ENCODE measurements at places on chromosomes 13 and 19.

GRCh38 chr19:11324748-11325389 lies 14.6 kb downstream of the RAB3D start:
- DNase-seq: no peak
- peak overlapping the region; percentile 80 for H3K4me3 ChIP-seq
- H3K27me3 ChIP-seq: no peaks in the 10 kb centered on the region
- peak overlapping the region; percentile 97 for H3K27ac ChIP-seq
- H3K36me3 ChIP-seq: no peaks in the 10 kb centered on the region

- peak overlapping the region; percentile 52 for H3K4me3 ChIP-seq
- no peaks in the 10 kb centered on the region for H3K36me3 ChIP-seq
- H3K27me3 ChIP-seq: no peaks in the 10 kb centered on the region
- peaks cover 30% of the 10 kb centered on the region for H3K4me1 ChIP-seq
- H3K27ac ChIP-seq: no peak overlapping the region
- no peak for DNase-seq
Measured at GRCh38 chr19:8392017-8392591, 1.9 kb downstream of the RAB11B start.

GRCh38 chr13:70391678-70392077 lies 283.4 kb upstream of the KLHL1 start:
- no peak overlapping the region for H3K4me3 ChIP-seq
- H3K4me1 ChIP-seq: no peaks in the 10 kb centered on the region
- H3K27ac ChIP-seq: no peak overlapping the region
- H3K27me3 ChIP-seq: no peaks in the 10 kb centered on the region

GRCh38 chr13:24497742-24498141 lies 14.8 kb downstream of the PARP4 start:
- no peak overlapping the region for H3K4me3 ChIP-seq
- H3K36me3 ChIP-seq: peaks cover 26% of the 10 kb centered on the region

GRCh38 chr19:53945441-53945840 lies 17.3 kb upstream of the CACNG8 start:
- H3K36me3 ChIP-seq: no peaks in the 10 kb centered on the region
- no peak for DNase-seq
- no peak overlapping the region for H3K4me3 ChIP-seq
- H3K27ac ChIP-seq: no peak overlapping the region
- H3K4me1 ChIP-seq: peaks cover 8% of the 10 kb centered on the region

- H3K27ac ChIP-seq: peak overlapping the region; percentile 56
- H3K4me1 ChIP-seq: peaks cover 19% of the 10 kb centered on the region
- no peaks in the 10 kb centered on the region for H3K36me3 ChIP-seq
- no peak overlapping the region for H3K4me3 ChIP-seq
- DNase-seq: peak; percentile 83
- no peaks in the 10 kb centered on the region for H3K27me3 ChIP-seq
Measured at GRCh38 chr13:42969565-42970172, 22.4 kb downstream of the EPSTI1 start.

DNA sequence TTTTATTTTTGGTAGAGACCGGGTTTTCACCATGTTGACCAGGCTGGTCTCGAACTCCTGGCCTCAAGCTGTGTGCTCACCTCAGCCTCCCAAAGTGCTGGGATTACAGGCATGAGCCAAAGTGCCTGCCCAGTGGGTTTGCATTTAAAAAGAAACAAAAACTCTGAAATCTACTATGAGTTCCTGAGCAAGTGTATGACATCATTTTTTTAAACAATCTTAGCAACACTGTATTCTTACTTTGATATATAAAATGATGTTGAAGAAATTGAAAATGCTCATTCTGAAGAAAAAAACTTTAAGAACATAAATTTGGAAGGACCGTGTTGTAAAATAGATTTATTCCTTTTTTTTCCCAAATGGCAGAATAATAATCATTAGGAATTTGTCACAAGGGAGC lies 1199.7 kb downstream of the DIAPH3 start:
- H3K27ac ChIP-seq: no peak overlapping the region
- no peaks in the 10 kb centered on the region for H3K36me3 ChIP-seq
- no peak for DNase-seq
- no peaks in the 10 kb centered on the region for H3K27me3 ChIP-seq
- H3K4me1 ChIP-seq: no peaks in the 10 kb centered on the region

DNA sequence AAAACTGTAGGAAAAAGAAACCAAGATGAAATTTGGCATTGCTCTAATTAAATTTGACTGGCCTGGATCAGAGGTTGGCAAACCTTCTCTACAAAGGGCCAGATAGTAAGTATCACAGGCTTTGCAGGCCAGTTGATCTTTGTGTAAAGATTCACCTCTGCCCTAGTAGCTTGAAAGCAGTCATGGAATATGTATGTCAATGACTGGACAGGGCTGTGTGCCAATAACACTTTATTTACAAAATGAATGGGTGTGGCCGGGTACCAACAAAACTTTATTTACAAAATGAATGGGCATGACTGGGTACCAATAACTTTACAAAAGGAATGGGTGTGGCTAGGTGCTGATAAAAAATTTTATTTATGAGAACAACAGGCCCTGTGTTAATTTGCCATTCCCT lies 20.0 kb downstream of the SIN3B start:
- peaks cover 8% of the 10 kb centered on the region for H3K36me3 ChIP-seq
- no peaks in the 10 kb centered on the region for H3K4me1 ChIP-seq
- no peaks in the 10 kb centered on the region for H3K27me3 ChIP-seq
- H3K27ac ChIP-seq: no peak overlapping the region
- no peak for DNase-seq

- H3K27ac ChIP-seq: no peak overlapping the region
- DNase-seq: no peak
- H3K36me3 ChIP-seq: no peaks in the 10 kb centered on the region
- no peak overlapping the region for H3K4me3 ChIP-seq
- H3K27me3 ChIP-seq: peaks cover 10% of the 10 kb centered on the region
Measured at GRCh38 chr19:5302396-5302795, 38.2 kb downstream of the PTPRS start.

- H3K4me1 ChIP-seq: peaks cover 38% of the 10 kb centered on the region
- no peak for DNase-seq
- H3K36me3 ChIP-seq: peaks cover 22% of the 10 kb centered on the region
Measured at GRCh38 chr19:40785526-40785925, 7.5 kb downstream of the RAB4B start.

DNA sequence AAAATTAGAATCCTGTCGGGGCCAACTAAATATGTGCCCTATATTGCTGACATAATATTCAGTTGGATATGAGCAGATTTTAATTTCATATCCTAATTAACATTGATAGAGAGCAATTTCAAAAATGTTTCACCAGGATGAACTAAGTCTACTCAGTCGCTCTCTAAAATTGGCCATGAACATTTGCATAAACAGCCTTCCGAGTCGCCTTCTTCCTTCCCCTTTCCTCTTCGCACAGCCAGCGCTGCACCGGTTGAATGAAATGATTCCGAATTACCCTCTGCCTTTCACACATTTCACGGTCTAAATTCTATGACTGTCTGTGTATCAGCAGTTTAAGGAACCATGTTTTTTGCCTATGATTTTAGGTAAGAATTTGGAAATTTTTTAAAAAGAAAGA lies 413.7 kb downstream of the LIG4 start:
- no peaks in the 10 kb centered on the region for H3K36me3 ChIP-seq
- H3K27ac ChIP-seq: no peak overlapping the region
- no peak for DNase-seq
- no peaks in the 10 kb centered on the region for H3K27me3 ChIP-seq

- no peak for DNase-seq
- H3K36me3 ChIP-seq: no peaks in the 10 kb centered on the region
- peaks cover 7% of the 10 kb centered on the region for H3K27me3 ChIP-seq
- H3K4me3 ChIP-seq: no peak overlapping the region
- peaks cover 7% of the 10 kb centered on the region for H3K4me1 ChIP-seq
Measured at GRCh38 chr13:39959497-39960144, 304.2 kb downstream of the COG6 start.

DNA sequence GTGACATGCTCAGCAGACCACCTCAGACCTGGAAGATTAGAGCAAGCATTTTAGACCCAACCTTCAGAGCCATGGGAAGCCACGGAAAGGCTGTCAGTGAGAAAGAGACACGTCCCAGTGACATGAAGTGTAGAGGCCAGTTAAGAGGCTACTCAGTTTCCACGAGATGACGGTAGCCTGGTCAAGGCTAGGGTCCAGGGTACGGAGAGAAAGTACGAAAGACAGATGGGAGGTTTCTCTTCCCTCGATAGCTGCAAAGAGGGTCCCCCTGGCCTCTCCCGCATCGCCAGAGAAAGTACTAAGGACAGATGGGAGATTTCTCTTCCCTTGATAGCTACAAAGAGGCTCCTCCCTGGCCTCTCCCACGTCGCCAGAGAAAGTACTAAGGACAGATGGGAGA lies 8.6 kb downstream of the ZSCAN5A start:
- H3K4me1 ChIP-seq: peaks cover 22% of the 10 kb centered on the region
- H3K36me3 ChIP-seq: peaks cover 6% of the 10 kb centered on the region
- H3K27ac ChIP-seq: no peak overlapping the region
- no peak overlapping the region for H3K4me3 ChIP-seq

DNA sequence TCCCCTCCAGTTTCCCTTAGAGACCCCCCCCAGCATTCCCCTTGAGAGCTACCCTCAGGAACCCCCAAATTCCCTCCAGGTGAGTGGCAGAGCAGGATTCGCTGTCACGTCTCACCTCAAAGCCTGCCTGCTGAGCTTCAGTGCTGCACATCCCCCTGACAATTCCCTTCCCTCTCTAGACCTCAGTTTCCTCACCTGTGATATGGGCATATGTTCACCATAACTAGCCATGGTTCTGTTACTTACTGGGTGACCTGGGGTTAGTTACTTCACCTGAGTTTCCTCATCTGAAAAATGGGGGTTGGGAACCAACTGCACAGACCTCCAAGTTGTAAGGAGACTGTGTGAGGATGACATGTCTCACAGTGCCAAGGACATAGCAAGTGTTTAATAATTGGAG lies 75.5 kb downstream of the RYR1 start:
- DNase-seq: no peak
- peaks cover 4% of the 10 kb centered on the region for H3K27me3 ChIP-seq
- H3K27ac ChIP-seq: no peak overlapping the region
- H3K36me3 ChIP-seq: no peaks in the 10 kb centered on the region
- no peak overlapping the region for H3K4me3 ChIP-seq

DNA sequence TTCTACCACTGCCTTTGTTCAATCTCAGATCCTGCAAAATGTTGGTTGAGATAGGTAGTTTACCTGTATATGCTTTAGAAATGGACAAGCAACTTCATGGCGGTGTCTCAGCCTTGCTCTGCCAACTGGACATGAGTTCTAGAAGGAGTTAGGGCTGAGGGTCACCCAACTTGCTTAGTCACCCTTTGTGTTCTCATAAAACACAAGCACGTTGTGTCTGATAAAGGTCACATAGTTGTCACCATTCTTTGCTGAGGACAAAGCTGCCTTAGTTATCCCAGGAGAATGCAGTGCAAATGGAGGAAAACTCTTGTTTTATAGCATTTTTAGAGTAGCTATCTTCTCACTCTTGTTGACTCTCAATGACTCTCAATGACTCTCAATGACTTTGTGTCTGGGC lies 218.4 kb upstream of the TMTC4 start:
- H3K4me1 ChIP-seq: no peaks in the 10 kb centered on the region
- no peak overlapping the region for H3K4me3 ChIP-seq
- no peak for DNase-seq
- peaks cover 18% of the 10 kb centered on the region for H3K27me3 ChIP-seq

DNA sequence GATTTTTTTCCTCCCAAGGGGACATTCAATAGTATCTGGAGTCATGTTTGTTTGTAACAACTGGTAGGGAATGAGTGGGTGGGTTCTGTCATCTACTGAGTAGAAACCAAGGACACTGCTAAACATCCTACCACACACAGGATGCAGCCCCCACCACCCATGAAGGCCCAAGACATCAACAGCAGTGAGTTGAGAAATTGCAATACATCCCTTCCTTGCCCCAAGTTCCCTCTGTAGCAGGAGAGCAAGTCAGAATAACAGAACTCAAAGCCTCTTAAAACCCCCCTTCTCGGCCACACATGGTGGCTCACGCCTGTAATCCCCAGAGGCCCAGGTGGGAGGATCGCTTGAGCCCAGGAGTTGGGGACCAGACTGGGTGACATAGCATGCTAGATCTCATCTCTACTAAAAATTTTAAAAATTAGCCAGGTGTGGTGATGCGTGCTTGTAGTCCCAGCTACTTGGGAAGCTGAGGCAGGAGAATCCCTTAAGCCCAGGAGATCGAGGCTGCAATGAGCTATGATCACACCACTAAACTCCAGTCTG lies 2.4 kb upstream of the CYP2F1 start:
- no peak overlapping the region for H3K4me3 ChIP-seq
- no peaks in the 10 kb centered on the region for H3K36me3 ChIP-seq
- no peak for DNase-seq
- peaks cover 5% of the 10 kb centered on the region for H3K27me3 ChIP-seq

DNA sequence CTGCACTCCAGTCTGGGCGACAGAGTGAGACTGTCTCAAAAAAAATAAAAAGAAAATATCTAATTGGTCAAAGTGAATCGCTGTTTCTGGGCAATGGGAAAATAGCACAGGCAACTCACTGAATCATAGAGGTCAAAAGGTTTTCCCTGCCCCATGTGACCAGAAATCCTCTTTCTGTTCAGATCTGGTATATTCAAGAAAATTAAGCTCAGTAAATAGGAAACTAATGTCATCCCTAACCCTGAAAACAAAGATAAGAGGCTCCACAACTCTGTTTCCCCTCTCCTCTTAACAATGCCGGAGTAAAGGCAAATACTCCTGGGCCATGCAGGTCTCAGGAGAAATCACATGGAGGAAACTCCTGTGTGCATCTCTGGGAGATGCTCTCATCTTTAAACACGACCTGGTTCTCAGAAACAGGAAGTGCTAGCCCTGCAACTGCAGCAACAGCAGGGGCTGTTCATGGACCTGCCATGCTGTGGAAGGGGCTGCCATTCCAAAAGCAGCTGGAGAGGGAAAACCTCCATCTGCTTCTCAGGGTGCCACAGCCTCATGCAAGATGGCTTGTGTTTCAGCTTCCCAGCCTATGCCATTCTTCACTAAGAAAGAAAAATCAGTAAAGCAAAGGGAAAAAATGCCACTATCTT lies 47.5 kb upstream of the SLC7A9 start:
- H3K27me3 ChIP-seq: no peaks in the 10 kb centered on the region
- DNase-seq: no peak
- no peak overlapping the region for H3K4me3 ChIP-seq
- H3K27ac ChIP-seq: no peak overlapping the region

DNA sequence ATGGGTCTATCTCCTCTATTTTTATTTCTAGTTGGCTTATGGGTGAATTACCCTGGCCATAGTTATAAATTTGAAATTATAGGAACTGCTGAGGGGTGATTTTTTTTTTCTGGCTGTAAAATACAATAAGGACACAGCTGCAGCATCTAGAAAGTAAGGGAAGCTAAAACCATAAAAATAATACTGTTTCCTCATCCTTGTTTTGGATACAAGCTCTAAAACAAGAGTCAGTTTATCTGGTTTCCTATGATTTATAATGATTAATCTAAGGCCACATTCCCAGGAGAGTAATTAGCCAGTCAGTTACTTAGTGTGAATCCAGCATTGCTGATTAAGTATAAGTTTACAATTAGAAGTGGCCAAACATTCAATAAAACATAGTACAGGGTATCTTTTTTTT lies 219.1 kb upstream of the NBEA start:
- no peak for DNase-seq
- H3K4me1 ChIP-seq: no peaks in the 10 kb centered on the region
- no peak overlapping the region for H3K27ac ChIP-seq
- H3K36me3 ChIP-seq: no peaks in the 10 kb centered on the region
- H3K27me3 ChIP-seq: no peaks in the 10 kb centered on the region
- no peak overlapping the region for H3K4me3 ChIP-seq

- H3K4me1 ChIP-seq: no peaks in the 10 kb centered on the region
- H3K4me3 ChIP-seq: no peak overlapping the region
- no peak overlapping the region for H3K27ac ChIP-seq
- no peak for DNase-seq
Measured at GRCh38 chr13:67023130-67023876, 206.8 kb downstream of the PCDH9 start.

- no peak for DNase-seq
- no peaks in the 10 kb centered on the region for H3K27me3 ChIP-seq
- H3K4me1 ChIP-seq: no peaks in the 10 kb centered on the region
- H3K27ac ChIP-seq: no peak overlapping the region
Measured at GRCh38 chr13:78185700-78186099, 267.1 kb upstream of the EDNRB start.
